MG63 (cell line): ENCODE measurements at places on chromosomes 7 and 10. TPM values are rescaled to one million over a fixed set of nuclear protein-coding genes. Genes with fewer than 3 reads are reported as not detected.

DNA sequence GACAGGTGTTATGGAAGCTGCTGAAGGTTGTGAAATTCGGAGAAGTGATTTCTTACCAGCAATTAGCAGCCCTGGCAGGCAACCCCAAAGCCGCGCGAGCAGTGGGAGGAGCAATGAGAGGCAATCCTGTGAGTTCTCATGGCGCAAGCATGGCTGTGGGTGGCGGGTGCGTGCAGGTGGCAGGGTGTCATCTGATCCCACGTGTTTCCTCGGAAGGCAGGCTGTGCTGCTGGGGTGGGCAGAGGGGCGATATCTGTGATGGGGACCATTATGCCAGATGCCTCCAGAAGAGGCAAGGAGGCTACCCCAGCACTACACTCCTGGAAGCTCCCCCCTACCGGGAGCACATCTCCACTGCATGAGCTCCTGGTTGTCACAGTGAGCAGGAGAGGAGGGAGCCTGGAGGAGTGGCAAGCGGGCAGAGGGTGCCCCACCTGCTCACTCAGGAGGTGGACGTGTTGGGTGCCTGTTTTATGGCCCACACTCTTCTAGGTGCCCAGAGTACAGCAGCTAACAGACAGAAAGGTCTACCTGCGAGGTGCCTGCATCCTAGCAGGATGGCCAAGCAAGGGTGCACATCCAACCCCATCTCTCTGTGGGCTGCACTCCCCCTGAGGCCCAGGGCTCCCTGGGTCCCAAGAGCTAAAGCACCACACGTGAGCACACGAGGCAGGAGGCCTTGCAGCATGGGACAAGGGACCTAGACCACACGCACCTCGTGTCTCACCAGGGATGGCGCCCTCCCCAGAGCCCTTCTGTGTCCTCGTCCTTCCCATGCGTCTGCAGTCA, 204.7 kb downstream of the EBF3 start:
- DNase-seq: no peak

GRCh38 chr10:132420981-132421846, 24.2 kb downstream of the PWWP2B start:
- DNase-seq: no peak

- no peak for DNase-seq
Measured at GRCh38 chr7:2612445-2613097, 19.2 kb upstream of the TTYH3 start.

DNA sequence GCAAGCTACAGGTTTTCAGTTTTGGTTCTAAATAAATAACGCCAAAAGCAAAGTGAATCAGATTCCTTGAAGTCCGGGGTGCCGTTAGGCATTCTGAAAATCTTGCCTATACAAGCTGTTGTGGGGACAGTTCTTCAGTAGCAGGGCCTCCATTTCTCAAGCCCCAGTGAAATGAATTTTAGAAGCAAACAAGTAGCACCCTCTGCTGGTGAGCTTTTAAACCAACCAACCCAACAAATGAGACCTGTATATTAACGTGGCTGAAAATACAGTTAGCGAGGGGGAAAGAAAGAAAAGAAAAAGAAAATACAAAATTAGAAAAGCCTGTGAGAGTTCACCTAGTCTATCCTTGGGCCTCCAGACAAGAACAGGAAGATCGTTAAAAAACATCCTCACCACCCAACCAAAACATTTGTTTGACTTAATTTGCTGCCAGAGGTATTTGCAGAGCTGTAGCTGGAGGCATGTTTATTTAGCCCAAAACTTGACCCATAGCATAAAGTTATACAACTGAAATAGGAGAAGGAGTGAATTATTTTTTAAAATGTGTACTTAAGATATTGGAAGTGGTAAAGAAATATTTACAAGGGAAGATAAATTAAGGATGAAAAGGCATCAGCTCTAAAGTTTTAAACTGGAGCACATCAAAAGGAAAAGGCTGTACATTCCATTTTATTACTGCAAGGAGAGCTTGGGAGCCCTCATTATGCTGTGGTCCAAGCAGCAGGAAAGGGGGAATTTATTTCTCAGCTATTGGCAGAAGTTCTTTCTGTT, 98.9 kb downstream of the DYNC1I1 start:
- no peak for DNase-seq

GRCh38 chr7:137476937-137477336, 133.4 kb upstream of the PTN start:
- DNase-seq: no peak

GRCh38 chr10:28503114-28503513, 29.8 kb upstream of the WAC start:
- peak; percentile 75 for DNase-seq

DNA sequence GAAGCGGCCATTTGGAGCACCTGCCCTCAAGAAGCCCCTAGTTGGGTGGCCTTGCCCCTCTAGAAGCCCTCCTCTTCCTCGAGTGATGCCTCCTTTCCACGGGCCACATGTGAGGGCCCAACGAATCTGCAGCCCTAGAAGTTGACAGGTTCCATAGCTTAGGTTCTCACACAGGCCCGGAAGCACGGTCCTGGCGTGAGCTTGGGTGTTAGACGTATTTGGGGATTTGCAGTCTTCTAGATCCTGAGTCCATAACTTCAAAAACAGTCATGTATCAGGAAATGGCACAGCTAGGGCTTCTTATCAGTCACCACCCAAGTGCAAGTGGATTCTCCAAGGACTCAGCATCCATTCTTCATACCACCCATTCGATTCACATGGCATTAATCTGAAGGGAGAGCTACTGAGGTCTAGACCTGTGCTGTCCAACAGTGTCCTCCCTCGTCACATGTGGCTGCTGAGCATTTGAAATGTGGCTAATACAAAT, 477 bp upstream of the FBXW4 start:
- DNase-seq: no peak

- DNase-seq: no peak
Measured at GRCh38 chr10:132120200-132120599, 54.5 kb downstream of the JAKMIP3 start.

GRCh38 chr7:65438598-65438997, 64.9 kb downstream of the ZNF92 start:
- DNase-seq: peak; percentile 62

DNA sequence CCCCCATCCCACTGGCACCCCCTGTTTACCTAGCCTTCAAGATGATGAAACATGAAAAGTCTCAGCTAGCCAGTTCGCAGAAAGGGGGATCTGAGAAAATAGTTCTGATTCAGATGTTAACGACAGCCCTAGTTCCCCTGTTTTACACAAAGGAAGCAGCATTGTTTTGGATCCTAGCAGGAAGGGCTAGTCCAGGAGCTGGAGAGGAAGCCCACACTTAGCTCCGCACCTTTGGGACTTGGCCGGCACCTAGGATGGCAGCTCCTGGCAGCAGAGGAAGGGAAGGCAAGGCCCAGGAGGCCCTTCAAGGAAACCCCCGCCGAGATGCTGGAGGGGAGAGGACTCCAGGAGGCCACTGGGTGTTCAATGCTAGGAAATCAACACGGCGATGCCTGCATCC, 29.0 kb upstream of the MGMT start:
- no peak for DNase-seq

DNA sequence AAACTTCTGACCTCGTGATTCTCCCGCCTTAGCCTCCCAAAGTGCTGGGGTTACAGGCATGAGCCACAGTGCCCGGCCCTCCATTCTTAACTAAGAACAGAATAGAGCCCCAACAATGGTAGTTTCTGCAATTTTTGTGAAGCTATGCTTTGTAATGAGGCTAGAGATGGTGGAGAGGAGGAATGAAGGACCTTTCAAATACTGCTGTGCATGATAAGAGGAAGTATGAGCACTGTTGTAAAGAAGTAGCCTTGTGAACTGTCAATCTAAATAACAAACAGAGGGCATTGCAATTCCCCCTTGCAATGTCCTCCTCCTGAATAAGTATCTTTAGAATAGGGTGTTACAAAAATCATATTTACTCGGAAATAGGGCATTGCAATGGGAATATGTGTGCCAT, 70.2 kb downstream of the EVX1 start:
- DNase-seq: no peak

GRCh38 chr7:47948141-47948790, at the start of gene PKD1L1:
TSS of gene PKD1L1 (minus strand) at chr7:47948466. CDS start at chr7:47948440, 26 bp downstream.
- no peak for DNase-seq

GRCh38 chr7:134420424-134421125, 38.3 kb downstream of the AKR1B1 start:
- peak; percentile 28 for DNase-seq

- no peak for DNase-seq
Measured at GRCh38 chr10:30127120-30127541, 67.7 kb upstream of the JCAD start.

DNA sequence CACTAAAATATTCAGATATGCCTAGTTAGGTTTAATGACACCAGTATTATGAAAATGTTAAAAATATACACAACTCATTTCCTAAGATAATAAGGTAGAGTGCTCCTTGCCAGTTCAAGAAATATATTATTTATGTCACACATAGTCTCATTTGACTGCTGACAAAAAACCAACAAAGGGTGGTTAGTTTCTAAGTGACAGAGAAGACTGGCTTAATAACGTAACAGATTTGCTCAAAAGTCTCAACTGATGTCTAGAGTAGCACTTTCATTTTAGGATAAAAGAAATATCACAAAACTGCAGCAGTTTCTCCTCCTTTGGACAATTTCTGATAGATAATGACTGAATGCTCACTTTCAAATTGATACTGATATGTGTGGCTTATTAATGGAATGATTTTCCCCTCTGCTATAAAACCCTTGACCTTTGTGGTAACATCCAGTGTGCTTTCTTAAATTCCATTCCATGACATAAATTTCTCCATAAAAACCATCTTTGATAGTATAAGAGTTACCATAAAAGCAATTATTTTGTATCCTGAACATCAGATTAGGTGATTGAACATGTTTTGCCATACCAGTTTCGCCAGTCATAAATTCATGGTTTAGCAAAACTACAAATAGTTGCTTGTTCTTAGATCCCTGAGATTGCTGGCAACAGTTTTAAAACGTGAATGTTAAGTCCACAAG, 94.2 kb downstream of the NRBF2 start:
- no peak for DNase-seq

DNA sequence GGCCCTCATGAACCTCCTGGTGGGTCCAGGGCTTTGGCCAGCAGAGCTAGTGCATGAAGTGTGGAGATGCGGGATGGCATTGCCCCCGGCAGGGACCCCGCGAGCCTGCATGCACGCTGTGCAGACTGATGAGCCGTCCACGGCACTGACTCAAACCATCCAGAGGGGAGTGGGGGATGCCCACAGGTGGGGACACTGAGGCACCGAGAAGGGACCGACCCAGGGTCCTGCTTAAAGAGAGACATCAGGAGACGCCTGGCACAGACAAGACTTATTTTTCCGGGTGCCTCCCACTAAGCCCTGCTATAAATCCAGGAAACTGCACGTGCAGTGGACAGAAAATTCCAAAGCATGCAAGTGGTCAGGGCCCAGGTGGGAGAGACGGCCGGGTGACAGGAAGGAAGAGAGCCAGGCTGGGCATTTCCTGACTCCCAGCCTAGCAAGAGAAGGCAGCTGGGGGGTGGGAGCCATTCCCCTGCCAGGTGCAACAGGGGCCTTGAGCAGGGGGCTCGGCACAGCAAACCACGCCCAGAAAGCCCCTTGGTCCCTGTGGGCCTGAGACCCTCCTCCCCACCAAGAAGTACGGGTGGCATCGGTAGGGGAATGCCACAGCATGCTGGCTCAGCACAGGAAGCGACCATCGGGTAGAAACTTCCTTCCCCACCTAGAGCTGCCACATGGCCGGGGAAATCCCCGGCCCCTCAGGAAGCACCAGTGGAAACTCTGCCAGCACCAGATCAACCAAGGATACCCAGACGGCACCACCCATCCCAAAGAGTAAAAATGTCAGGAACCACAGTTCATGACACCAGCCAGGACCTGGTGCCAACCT, 91.5 kb downstream of the FOXL3 start:
- DNase-seq: no peak

GRCh38 chr7:151426441-151426903, 13.5 kb downstream of the CRYGN start:
- peak; percentile 89 for DNase-seq

DNA sequence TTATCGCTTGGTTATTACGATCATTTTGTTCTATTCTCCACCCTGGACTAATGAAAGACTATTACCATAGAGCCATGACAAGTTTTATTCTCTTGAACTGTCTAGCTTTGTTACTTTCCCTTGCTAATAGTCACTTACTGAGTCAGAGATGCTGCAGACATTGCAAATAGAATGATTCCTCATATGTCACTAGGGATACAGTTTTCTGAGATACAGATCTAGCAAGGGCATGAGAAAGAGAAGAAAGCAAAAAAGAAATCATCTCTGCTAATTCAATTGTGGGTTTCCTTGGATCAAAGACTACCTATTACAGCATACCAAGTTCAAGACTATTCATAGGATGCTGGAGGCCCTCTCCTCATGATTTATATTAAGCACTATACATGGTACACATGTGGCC, 204.3 kb downstream of the MBL2 start:
- DNase-seq: no peak

DNA sequence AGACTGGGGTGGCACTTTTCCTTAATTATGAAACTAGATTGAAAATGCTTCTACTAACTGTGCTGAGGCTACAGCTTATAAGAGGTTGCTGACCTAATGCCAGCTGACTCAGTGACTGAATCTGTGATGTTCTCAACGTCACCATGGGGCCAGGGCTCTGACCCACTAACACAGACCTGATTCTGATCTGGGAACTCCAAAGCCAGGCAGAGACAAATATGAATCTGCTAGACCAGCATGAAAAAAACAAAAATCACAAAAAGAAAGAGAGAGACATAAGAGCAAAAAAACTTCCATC, 16.1 kb downstream of the USP6NL start:
- peak; percentile 19 for DNase-seq

GRCh38 chr7:154794147-154794780, 208.7 kb downstream of the PAXIP1 start:
- no peak for DNase-seq

GRCh38 chr7:80053124-80053523, 81.5 kb upstream of the GNAI1 start:
- no peak for DNase-seq

GRCh38 chr7:42389697-42390096, 152.7 kb upstream of the GLI3 start:
- DNase-seq: no peak

- no peak for DNase-seq
Measured at GRCh38 chr7:63080406-63080805, 918.2 kb upstream of the ZNF722 start.

Gene ABI1
- 40.3 and 43.4 TPM in 2 replicates for total RNA-seq

Gene PDE6C
- not detected in 2 replicates for total RNA-seq

Gene ACTR3C
- not detected in 2 replicates for total RNA-seq

Gene TET1
- 0.39 and 0.82 TPM in 2 replicates for total RNA-seq

Gene HOXA9
- 25.4 and 29.9 TPM in 2 replicates for total RNA-seq

Gene CTAGE6
- not detected in 2 replicates for total RNA-seq

Gene ADCY1
- total RNA-seq: 0.66 and 3.9 TPM in 2 replicates

Gene LRRTM3
- not detected in 2 replicates for total RNA-seq

Gene STAG3
- total RNA-seq: 0.13 TPM in 1 of 2 replicates, not detected in the other

Gene MOGAT3
- not detected in 2 replicates for total RNA-seq
